ENCODE measurements at places on chromosomes 12 and 14.

DNA sequence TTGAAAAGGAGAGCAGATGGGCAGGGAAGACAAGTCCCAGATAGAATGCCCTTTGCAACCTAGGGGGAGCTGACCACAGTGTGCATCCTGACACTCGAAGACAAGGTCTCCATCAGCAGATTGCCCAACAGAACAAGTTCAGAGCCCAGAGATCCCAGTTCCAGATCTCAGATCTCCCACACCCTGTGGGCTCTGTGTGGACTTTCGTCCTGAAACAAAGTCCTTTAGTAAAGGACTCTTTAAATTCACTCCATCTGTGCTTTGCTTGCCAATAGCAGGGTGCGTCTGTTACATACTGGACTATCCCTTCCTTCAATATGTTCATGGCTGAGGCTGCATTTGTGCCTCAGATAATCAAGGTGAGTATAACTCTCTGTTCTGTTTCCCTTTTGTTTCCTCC, 8.7 kb upstream of the C1RL start:
- no peak for DNase-seq

- DNase-seq = no peak
Observed at GRCh38 chr12:16437281-16437816, 89.9 kb downstream of the MGST1 start.

DNA sequence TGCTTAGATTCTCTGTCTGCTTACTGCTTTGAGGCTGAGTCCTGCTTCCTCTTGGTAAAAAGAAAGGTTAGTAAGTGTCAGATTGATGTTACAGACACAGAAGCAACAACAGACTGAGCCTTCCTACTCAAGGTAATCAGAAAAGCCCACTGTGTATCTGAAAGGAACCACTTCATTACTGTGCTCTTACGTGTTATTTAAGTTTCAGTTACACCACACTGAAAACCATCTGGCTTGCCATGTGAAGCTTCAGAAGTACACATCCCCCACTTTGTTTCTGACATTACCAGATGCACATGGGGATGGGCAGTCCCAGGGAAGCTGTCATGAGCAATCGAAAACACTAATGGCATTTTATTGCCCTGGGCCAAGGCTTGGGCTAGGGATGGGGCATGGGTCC, 1290.1 kb downstream of the AACS start:
- DNase-seq = no peak

- DNase-seq = no peak
Observed at GRCh38 chr12:106769078-106769477, 5.4 kb upstream of the RIC8B start.

DNA sequence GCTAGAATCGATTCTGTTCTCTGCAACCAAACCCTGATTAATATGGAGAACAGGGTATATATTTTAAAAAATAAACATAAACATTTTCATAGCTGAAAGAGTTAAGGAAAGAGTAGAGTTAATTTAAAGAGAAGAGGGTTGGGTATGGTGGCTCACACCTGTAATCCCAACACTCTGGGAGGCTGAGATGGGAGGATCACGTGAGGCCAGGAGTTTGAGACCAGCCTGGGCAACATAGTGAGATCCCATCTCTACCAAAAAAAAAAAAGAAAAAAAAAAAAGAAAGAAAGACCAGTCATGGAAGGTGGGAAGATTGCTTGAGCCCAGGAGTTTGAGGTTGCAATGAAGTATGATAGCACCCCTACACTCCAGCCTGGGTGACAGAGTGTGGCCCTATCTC, 25.5 kb downstream of the GTSF1 start:
- no peak for DNase-seq

GRCh38 chr12:121676190-121676589, 6.7 kb upstream of the MORN3 start:
- DNase-seq = no peak

DNA sequence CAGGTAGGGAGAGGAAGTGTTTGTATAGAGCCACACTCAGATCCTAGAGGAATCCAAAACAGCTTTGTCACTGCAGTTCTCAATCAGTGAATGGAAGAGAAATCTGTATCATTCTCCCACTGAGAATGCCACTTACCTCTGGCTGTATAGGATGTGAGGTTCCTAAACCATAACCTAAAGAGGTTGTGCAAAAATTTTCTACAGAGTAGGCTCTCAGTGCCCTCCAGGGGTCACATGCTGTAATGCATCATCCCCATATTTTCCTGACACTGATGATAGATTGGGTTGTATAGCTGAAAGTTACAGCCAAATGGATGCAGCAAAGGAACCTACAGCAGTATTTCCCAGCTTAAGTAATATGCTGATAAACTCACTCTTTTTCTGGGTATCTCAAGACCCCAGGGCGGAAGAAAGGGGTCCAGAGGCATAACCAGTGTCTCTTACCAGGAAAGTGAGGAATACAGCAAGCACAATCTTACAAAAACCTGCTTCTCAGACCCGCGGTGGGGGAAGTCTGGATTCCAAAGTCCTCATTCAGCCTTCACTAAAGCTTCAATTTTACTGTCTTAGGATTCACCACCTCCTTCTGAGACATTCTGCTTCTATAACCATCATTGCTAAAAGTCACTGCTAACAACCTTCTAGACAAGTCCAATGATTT, 3.8 kb downstream of the BCDIN3D start:
- DNase-seq = peak; percentile 51

GRCh38 chr12:68587448-68587873, 23.2 kb upstream of the RAP1B start:
- peak; percentile 46 for DNase-seq

All from CD4-positive, alpha-beta T cell treated with Interleukin-17A for 4 hours (primary cell).